ENCODE measurements at places on chromosomes 11 and 22. TPM values are rescaled to one million over a fixed set of nuclear protein-coding genes. Genes with fewer than 3 reads are reported as not detected.

The PLXNB2 gene
- total RNA-seq, result 139 TPM

The PHETA2 gene
- total RNA-seq, result 24.4 TPM

The POU2AF2 gene
- total RNA-seq, result not detected

The SCUBE1 gene
- 5.4 TPM for total RNA-seq

The CADM1 gene
- 7.6 TPM for total RNA-seq

The PIH1D2 gene
- total RNA-seq, result 0.49 TPM

The BARX2 gene
- not detected for total RNA-seq

The CASP4 gene
- 55.5 TPM for total RNA-seq

The OR8G1 gene
- total RNA-seq, result not detected

The ZNF195 gene
- total RNA-seq, result 18.4 TPM

The INPP5J gene
- total RNA-seq, result 2.4 TPM

The UBQLN3 gene
- total RNA-seq, result 0.71 TPM

Measured in aorta (tissue), 5 donors.